ENCODE measurements at places on chromosomes 4 and X. TPM values are rescaled to one million over a fixed set of nuclear protein-coding genes. Genes with fewer than 3 reads are reported as not detected.

MAGIX gene
- total RNA-seq, result 1.7 TPM

SMIM43 gene
- total RNA-seq, result not detected

CXCL1 gene
- 1,041 TPM for total RNA-seq

GPC4 gene
- total RNA-seq, result not detected

PNMA5 gene
- total RNA-seq, result not detected

FAM133A gene
- not detected for total RNA-seq

RTL3 gene
- not detected for total RNA-seq

ARX gene
- total RNA-seq, result not detected

MAGEC2 gene
- not detected for total RNA-seq

CACNA1F gene
- not detected for total RNA-seq

FRAS1 gene
- 5.8 TPM for total RNA-seq

MAB21L2 gene
- total RNA-seq, result not detected

Measured in melanocyte of skin (primary cell).